Activated CD4-positive, CD25-positive, alpha-beta regulatory T cell treated with anti-CD3 and anti-CD28 coated beads, Interleukin-2, amount 50 U/mL, for 72 hours (primary cell): ENCODE measurements at places on chromosomes 2 and 18.

GRCh38 chr2:181065458-181065857 lies 85.1 kb downstream of the UBE2E3 start:
- DNase-seq = no peak

DNA sequence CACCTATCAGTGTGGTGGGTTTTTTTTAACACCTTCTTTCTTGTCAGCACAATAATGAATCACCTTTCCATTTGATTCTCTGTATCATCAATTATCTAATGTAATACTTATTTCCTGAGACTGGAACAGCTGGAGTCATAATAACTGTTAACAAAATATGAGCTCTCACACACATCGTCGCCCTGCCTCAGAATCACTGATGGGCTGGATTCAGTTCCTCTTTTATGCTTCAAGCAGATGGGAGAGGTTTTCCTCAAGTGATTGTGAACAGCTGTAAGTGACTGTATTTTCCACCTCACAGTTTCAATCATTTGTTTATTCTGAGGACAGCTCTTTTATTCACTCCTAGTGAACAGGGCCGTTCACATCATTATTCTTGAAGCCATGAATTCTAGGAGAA lies 330.2 kb downstream of the DSC3 start:
- no peak for DNase-seq

DNA sequence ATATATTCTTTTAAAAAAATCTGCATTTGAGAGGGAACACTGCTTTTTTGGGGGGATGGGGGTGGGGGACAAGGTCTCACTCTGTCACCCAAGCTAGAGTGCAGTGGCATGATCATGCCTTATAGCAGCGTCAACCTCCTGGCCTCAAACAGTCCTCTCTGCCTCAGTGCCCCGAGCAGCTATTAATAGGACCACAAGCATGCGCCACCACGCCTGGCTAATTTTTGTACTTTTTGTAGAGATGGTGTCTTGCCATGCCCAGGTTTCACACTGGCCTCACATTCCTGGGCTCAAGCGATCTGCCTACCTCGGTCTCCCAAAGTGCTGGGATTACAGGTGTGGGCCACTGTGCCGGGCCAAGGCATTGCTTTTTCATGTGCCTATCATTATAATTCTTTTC lies 154.2 kb downstream of the ATAD2B start:
- DNase-seq = no peak

DNA sequence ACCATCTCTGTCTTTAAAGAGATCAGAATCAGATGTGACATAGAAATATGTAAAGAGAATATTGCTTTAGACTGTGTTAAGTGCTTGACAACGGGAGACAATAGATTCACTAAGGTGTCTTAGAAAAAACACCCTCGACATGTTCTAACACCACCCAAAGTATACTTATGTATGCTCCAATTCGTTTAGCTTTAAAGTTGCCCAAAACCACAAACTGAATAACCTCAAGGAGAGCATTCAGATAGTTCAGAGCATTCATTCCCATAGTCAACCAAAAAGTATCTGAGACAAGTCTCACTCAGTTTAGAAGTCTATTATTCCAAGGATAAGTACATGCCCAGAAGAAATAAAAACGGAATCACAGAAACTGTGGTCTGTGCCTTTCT lies 96.4 kb downstream of the KYNU start:
- DNase-seq = no peak

DNA sequence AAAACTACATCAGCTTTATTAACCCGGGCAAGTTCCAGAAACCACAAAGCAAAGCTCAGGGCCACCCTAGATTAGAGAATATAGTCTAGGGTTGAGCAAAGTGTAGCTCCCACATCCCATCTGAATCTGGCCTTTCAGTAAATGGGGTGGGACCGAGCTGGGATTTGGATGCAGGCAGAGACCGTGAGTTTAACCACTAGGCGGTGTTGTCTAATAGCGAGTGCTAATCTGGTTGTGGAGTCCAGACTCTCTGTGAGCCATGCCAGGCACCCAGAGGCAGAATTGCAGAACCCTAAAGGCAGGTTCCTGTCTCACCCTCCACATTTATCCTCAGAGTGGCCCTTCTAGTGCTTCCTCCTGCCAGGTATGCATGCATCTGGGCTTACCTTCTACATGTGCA lies 435.9 kb downstream of the TSN start:
- DNase-seq = no peak

DNA sequence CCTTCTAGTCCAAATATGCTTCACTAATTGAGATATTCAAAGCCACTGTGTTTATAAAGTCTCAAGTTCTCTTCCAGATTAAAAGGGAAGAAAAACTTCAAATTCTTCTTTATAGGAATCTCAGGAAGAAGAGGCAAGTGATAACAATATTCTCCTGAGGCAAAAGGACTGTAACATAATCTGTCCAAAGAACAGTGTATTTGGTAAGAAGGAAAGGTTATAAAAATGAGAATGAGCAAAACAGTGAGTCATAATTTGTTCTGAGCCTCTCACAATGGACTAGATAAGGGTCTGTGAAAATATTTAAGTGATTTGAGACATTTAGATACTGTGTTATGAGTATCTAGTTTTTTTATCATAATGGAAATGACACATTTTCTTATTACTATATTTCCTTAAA lies 44.3 kb downstream of the SNRPD1 start:
- no peak for DNase-seq
